CD4-positive, alpha-beta T cell treated with Interleukin-1 beta for 1 hour (primary cell): ENCODE measurements at places on chromosomes 12 and 14.
A peak's percentile ranks its signal among the peaks of the same experiment; 100 is the strongest.

GRCh38 chr12:99911967-99912366, 72.8 kb downstream of the ANKS1B start:
- DNase-seq: no peak

DNA sequence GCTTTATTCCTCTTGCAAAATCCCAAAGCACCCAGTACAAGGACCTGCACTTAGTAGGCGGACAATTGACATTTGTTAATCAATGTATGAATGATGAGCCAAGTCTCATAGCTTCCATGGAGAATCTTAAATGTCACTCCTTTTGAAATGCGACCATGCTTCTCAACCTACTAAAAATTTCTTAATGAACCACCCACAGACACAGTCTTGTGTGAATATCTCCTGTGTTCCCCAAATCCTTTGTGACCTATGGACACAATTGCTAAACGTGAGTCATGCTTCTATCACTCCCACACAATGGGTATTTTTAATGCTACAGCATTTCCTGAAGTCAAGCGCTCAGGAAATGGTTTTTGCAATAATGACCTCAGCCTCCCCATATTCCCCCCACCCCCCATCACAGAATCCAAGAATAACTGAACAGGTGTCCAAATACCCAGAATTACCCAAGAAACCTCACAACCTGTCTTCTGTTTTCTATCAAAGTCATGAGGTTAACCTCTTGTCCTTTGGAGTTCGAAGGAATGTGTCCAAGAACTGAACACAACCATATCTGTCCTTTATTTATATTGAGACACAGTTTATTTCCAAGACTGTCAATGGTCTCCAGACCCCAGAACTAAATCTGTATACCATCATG, 163.6 kb upstream of the PLEKHG7 start:
- peak; percentile 47 for DNase-seq

DNA sequence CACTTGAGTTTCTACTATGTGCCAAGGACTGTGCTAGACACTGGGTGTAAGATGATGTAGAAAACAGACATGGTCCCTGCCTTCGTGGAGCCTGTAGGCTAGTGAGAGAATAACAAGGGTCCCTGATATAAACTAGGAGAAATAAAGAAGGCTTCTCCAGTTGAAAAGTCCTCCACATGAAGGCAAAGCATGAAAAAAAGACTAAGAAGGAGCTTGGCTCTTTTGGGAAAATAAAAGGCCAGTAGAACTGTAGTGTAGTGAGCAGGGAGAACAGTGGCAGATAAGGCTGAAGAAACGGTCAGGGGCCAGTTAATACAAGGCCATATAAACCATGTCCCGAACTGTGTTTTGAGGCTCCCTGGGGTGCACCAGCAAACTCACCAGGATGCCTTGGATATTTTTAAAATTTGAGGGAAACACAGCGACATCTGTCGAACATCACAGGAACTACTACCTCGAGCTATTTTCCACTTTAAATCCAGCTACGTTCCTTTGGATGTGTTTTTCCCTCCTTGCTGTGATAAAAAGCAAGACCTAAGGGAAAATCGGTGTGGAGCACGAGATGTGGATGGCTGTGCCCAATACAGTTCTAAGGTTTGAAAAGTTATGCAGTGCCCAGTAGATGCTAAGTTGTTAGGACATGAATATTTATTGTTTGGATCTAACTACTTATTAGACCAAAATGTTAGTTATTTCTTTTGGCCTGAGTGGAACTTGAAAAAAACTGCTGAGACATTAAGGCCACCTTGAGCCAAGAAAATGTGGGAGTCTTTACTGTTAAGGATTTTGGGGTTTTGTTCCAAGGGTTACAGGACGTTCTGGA, 8.5 kb upstream of the CFL2 start:
- peak; percentile 23 for DNase-seq

DNA sequence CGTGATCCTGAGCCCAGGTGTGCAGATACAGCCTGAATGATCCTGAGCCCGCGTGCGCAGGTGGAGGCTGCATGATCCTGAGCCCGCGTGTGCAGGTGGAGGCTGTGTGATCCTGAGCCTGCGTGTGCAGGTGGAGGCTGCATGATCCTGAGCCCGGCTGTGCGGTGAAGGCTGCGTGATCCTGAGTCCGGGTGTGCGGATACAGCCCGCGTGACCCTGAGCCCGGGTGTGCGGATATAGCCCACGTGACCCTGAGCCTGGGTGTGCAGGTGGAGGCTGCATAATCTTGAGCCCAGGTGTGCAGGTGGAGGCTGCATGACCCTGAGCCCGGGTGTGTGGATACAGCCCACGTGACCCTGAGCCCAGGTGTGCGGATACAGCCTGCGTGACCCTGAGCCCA, 20.3 kb downstream of the BRF1 start:
- DNase-seq: no peak

- DNase-seq: no peak
Observed at GRCh38 chr14:74977164-74977900, 21.9 kb upstream of the PGF start.

DNA sequence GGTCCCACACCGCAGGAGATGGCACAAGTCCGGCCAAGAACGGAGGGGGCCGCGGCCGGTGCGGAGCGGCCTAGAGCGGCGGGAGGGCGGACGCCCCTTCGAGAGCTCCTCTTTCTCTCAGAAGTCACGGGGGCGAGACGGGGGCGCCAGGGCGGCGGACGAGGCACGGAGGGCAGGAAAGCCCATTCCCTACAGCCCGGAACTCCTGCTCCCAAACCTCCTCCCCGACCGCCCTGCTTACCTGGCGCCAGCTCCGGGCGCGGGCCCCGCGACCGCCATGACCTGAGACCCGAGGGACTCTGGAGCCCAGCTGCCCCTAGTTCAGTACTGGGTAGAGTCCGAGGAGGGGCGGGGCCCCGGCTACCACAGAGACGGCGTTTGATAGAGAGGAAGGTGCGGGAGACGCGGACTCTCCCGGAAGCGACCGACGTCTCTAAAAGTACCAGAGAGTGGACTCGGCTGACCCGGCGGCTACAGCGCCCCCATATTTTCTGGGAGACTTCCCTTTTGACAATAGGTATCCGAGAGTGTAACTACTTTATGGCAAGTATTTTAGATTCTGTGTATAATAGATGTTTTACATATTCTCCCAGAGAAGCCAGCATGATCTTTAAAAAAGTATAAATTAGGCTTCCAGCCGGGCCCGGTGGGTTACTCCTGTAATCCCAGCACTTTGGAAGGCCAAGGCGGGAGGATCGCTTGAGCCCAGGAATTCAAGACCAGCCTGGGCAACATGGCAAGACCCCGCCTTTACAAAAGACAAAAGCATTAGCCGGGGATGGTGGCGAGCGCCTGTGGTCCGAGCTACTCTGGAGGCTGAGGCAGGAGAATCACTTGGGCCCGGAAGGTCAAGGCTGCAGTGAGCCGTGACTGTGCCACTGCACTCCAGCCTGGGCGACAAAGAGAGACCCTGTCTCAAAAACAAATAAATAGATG, at the start of gene ABCD4:
Gene ABCD4 (minus strand): TSS at position 301 of the 936 bp plus-strand sequence. CDS start 22 bp downstream, at position 279.
- DNase-seq: peak; percentile 91

DNA sequence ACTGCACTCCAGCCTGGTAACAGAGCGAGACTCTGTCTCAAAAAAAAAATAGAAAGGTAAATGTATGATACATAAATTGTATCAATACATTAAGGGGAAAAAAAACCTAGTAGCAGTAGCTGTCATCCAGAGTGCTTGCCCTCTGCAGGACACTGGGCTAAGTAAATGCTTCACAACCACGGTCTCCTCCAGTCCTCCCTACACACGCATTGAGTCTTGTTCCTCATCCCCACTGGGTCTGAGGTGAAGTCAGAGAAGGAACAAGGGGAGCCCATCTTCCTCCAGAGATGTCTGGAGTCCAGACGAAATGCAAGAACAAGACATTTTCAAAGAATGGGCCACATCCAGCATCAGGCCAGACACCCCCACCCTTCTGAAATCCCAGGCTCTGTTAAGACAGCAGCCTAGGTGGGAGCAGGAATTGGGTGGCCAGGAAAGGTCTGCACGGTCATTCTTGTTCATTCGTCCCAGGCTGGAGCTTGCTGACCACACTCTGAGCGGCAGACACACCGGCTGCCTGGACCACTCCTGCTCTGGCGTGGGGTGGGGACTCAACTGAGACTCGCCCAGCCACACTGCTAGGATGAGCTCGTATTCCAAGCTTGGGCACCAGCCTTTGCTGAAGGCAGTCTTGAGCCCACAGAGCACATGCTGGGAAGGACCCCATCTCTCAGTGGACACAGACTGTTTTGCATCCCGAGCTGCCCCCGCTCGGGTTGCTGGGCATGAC, 45.5 kb downstream of the CHGA start:
- DNase-seq: no peak

- DNase-seq: no peak
Observed at GRCh38 chr12:25801734-25802133, 156.7 kb upstream of the RASSF8 start.

GRCh38 chr14:25259470-25259869, 209.5 kb upstream of the STXBP6 start:
- DNase-seq: no peak

DNA sequence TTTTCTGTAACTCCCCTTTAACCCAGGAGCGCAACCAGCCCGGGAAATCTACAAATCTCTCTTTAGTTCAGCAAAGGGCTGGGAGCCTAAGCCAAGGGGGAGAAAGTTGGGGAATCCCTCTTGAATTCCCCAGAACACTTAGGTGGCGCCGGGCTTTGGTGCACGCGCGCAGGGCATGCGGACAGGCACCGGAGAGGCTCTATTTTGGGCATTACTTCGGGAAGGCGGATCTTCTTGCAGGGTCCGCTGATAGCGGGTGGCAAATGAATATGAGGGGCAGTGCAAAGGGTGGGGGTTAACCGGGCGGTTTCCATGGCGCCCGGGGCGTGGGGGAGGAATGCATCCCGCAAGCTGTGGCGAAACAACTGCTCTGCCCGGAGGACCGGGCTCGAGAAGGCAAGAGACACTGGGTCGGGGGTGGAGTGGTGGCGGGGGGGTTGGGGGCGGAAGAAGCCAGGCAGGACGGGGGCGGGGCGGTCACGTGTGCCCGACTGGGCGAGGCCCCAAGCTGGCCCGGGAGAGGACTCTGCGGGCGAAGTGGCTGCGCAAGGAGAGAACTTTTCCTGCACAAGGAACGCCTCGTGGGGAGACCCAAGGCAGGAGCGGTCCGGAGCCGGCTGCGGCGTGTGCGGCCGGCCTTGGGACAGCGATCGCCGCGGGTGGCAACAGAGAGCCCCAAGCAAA, at the start of gene FLVCR2:
Gene FLVCR2 (plus strand): TSS at position 519 of the 684 bp plus-strand sequence. CDS start 353 bp downstream, outside the sequence.
- peak; percentile 56 for DNase-seq
